HT-29 (cell line): ENCODE measurements at places on chromosomes 11 and 22.

- DNase-seq: no peak
Observed at GRCh38 chr11:132251061-132251460, 880.6 kb downstream of the NTM start.

DNA sequence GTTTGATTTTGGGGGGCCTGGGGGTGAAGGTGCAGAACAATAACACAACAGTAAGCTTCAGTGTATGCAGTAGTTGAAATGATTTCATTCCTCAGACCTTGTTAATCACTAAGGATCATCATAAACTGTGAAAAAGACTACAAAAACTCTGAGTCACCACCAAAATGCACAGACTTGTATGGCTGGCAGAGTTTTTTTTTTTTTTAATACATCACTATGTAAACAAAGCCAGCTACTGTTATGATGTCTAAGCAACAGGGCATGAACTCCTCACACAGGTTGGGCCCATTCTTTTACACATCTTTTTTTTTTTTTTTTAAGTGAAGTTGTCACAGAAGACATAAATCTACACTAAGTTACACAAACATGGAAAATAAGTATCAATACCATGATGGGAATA is 311.9 kb downstream of the GUCY1A2 start:
- peak; percentile 65 for DNase-seq

- no peak for DNase-seq
Observed at GRCh38 chr22:47064016-47064415, 301.6 kb downstream of the TBC1D22A start.

GRCh38 chr11:126355324-126355925 is at the start of gene ST3GAL4:
Gene ST3GAL4, plus strand, starts transcription at chr11:126355686. Its CDS starts 50,470 bp downstream, at chr11:126406156.
- peak; percentile 61 for DNase-seq

DNA sequence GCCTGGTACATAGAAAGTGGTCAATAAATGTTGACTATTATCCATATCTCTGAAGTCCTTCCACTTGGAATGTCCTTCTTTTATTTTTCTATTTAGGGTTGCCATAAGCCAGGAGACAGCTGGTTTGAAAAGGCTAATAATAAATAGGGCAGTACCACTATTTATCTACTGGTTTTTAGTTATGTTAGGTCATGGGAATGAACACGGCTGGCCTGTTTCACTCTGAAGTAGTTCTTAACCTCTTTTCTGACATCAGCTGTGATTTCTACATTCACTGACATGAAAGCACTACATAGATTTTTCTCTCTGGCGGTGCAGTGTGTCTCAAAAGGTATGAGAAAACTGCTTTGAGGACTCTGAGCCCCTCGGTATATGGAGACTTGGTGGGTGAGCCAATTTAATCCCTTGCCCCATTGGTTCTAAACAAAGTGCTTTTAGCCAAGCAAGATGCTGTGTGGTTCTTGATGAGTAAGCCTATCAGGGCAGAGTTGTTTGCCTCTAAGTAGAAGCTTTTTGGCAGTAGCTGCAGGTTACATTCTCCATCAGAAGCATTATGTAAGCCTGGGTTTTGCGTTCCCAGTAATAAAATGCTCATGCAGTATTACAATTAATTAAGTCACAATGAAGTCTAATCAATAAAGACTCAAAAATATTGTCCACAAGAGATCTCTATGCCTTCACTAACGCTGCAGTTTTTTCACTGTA is 48.7 kb upstream of the APOA1 start:
- DNase-seq: no peak

DNA sequence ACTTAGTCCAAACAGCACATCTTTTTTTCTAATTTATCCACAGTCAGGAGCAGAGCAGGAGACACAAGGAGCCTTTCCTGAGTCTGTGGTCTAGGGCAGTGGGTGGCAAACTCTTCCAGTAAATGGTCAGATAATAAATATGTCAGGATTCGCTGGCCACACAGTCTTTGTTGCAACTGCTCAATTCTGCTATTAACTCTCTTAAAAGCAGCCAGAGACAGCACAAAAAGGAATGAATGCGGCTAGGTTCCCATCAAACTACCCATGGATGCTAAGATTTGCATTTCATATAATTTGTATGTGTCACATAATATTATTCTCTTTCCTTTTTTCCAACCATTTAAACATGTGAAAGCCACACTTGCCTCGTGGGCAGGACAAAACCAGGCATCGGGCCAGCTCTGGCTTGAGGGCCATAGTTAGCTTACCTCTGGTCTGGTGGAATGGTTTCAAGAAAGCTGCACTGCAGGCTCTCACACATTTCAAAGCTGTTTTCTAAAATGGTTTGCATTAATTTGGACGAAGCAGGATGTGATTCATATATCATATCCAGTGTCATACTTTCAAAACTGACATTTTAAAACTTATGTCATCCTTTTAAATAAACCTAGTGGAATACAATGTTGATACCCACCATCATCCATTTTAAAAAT is 64.7 kb upstream of the CD5 start:
- no peak for DNase-seq

- DNase-seq: no peak
Observed at GRCh38 chr11:71402878-71403277, 45.3 kb downstream of the DHCR7 start.

- no peak for DNase-seq
Observed at GRCh38 chr11:76955459-76956114, 78.6 kb upstream of the B3GNT6 start.

- DNase-seq: peak; percentile 51
Observed at GRCh38 chr11:93737904-93738612, 3.2 kb downstream of the TAF1D start.

DNA sequence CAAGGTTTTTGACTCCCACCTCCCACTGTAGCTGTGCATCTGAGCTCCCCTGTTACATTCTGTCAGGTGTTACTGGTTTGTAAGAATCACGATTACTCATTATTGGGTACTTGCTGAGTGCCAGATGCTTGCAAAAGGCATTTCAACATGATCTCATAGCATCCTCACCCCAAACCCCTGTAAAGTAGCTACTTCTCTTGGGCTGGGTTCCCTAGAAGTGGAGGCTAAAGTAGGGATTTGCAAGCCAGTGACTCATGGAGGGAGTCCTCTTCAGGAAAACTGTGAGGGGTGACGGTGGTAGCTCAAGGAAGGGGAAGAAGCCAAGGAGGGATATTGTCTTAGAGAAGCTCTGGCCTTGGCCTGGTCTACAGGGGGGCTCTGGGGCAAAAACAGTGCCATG is 78.6 kb downstream of the TIMP3 start:
- no peak for DNase-seq

- DNase-seq: no peak
Observed at GRCh38 chr22:39383841-39384625, 15.5 kb upstream of the TAB1 start.

DNA sequence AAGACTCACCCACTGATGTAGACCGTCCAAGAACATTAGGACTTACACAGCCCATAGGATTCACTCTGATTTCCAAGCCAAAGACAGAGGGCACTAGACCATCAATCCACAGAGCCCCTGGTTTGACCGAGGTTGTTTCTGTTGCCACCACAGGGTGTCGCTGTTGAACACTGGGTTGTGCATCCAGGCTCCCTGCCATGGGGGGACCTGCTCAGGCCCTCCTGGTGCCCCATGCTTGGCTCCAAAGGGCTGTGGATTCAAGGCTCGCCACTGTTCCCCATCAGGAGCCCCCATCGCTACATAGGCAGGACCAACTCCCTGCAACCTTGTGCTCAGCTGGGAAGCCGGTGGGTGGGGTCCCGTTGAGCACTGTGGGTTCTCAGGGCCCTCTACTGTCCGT is 128.0 kb upstream of the ANO1 start:
- DNase-seq: peak; percentile 81

DNA sequence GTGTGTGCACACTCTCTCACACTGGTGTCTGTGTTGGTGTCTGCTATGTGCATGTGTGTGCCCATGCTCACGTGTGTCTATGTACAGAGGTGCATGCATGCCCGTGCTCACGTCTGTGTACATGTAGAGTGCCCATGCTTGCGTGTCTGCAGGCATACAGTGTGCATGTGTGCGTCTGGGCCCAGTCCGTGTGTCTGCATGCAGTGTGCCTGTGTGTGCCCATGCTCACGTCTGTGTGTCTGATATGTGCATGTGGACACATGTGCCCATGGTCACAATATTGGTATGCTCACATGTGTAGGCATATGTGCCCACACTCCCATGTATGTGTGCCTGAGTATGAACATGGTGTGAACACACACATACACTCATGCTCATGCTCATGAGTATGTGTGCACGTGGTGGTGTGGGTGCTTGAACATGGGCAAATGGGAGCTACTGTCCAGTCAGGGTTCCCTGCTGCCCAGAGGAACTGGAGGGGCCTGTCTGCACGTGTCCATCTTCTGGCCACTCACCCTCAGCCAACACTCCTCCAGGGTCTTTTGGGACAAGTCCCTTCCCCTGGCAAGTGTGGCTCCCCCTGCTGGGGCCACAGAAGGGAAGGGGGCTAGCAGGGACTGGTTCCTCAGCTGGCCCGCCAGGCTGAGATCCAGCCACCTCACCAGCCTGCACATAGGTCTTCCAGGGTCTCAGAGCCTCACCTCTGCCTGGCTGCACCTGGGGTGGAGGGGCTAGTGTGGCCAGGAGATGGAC is 7.3 kb upstream of the TBX1 start:
- DNase-seq: no peak

DNA sequence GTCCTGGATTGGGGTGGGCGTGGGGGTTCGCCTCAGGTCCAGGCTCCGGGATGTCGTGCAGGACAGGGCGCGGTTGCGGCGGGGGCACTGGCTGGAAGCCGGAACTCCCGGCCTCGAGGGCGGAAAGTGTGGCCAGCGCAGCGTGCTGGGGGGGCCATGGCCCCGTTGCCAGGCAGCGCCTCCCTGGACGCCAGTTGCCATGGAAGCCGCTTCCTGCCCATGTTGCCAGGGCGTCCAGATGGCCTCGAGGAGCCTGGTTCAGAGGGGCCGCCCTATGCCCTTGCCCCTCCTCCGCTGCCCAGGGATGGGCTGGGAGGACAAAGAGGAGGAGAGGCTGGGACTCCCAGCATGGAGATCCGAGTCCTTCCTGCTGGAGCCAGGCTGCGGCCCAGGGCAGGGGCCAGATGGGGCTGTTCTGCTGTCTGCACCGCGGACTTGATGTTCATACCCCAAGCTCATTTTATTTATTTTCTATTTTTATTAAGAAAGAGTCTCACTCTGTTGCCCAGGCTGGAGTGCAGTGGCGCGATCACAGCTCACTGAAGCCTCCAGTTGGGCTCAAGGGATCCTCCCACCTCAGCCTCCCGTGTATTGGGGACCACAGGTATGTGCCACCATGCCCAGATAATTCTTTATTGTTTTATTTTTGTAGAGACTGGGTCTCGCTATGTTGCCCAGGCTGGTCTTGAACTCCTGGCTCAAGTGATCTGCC is 4.6 kb upstream of the CCDC188 start:
- DNase-seq: peak; percentile 85

DNA sequence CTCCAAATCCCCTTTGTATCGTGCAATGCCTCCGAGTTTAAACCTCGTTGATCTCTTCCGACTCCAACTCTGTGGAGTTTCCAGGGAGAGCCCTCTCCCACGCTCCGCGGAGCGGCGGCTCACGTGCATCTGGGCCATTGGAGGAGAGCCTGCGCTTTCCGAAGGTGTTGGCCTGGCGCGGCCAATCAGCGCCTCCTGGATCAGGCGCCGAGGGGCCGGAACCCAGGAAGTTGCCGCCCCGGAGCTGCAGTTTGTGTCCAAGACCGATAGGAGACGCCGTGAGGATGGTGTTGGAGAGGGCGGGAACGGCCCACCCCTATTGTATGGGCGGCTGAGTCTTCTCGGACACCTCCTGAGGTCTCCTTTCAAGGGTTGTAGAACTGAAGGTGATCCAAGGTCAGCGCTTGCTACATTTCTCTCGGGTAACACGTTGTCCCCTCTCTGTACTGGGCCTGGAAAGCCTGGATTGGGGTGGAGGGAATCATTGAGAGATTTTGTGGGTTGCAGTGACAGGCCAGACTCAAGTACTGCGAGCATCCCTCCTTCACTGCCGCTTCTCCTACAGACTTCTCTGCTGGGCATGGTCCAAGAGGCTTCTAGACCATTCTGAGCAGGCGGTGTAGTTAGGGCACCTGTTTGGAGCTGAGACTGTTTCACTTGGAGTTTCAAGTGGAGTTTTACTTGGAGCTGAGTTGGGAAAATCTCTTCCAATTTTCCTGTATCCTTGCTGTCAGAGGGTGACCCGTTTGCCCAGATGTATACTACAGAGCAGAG is 1.7 kb downstream of the ADAMTS15 start:
- no peak for DNase-seq

DNA sequence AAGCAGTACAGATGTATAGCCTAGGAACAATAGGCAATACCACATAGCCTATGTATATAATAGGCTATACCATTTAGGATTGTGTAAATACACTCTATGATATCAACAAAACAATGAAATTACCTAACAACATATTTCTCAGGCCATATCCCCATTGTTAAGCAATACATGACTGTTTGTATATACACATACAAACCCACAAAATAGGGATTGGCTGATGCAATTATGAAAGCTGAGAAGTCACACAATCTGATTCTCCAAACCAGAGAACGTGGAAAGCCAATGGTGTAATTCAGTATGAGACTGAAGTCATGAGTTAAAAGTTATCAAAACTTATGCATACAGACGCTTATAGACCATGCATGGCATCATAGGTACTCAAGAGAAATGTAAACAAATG is 700.1 kb upstream of the RAG2 start:
- no peak for DNase-seq

DNA sequence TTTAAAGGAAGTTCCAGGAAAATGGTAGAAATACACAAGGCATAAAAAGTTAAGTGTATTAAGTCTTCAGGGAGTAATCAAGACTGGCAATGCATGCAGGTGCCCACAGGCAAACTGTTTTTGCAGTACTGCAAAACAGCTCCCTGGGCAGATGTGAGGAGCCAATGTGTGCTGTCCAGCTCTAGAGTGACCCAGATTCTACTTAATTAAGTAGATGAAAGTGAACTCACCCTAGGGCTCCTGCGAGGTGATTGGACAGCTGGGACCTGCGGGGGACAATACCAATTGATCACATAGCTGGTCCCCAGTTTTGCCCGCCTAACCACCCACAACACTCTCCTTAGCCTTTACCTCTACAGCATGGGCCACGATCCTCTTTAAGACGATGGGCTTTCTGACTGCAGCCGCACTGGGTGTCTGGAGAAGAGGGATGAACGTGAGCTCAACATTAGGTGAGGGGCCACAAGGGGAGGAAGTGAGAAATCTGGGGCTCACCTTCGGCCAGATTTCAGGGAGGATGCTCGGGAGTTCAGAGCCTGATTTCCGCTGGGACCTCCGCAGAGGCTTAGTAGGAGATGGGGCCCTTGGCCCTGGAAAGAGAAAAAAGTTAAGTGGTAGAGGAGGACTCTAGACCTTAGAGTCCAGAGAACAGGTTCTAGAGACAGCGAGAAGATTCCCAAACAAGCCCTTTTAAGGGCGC is 556 bp downstream of the CDCA5 start:
- DNase-seq: peak; percentile 26
